ENCODE measurements at places on chromosomes 7 and 10. TPM values are rescaled to one million over a fixed set of nuclear protein-coding genes. Genes with fewer than 3 reads are reported as not detected.

DNA sequence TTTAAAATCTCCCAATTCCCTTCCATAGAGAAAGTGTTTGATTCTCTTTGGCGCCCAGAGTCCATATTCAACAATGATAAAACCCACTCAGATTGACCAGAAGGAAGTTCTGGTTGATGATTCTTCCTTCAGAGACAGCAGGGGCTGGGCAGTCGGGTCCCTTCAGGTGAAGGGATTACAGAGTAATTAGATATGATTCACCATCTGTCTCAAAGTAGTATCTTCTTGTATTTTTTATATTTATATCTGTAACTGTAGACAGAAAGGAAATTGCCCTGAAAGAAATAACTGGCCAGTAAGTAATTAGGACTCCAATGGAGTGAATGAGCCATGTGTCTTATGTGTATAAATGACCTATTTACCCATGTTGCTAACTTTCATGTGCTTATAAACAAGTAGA is 156.0 kb downstream of the PLCE1 start:
- DNase-seq, result no peak

- DNase-seq, result no peak
These were observed 6.1 kb downstream of the CCAR1 start for GRCh38 chr10:68727146-68727545.

GRCh38 chr10:68938117-68938516 is 17.9 kb upstream of the DDX21 start:
- no peak for DNase-seq

- DNase-seq, result peak; percentile 61
These were observed 9.9 kb upstream of the PSMG3 start for GRCh38 chr7:1579481-1580421.

PDAP1 gene
- total RNA-seq, result 35.0 TPM

DNA sequence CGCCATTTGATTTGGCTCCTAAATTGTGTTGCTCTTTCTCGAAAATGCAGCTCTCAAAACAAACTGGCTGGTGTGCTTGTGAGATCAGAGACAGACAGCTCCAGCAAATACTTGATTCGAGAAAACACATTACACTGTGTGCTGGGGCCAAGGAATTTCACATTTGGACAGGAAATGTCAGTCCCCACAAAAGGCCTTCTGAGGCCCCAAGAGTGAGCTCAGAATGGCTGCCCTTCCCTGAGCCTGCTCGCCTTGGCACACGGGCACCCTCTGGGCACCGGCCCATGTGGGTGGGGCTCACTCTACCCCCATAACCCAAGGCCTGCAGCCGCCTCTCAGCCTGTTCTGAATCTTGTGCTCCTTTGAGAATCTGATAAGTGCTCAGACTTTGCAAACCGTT is 13.9 kb upstream of the HSPA12A start:
- DNase-seq, result no peak

ABI1 gene
- total RNA-seq, result 83.6 TPM

PAPOLB gene
- total RNA-seq, result not detected

DNA sequence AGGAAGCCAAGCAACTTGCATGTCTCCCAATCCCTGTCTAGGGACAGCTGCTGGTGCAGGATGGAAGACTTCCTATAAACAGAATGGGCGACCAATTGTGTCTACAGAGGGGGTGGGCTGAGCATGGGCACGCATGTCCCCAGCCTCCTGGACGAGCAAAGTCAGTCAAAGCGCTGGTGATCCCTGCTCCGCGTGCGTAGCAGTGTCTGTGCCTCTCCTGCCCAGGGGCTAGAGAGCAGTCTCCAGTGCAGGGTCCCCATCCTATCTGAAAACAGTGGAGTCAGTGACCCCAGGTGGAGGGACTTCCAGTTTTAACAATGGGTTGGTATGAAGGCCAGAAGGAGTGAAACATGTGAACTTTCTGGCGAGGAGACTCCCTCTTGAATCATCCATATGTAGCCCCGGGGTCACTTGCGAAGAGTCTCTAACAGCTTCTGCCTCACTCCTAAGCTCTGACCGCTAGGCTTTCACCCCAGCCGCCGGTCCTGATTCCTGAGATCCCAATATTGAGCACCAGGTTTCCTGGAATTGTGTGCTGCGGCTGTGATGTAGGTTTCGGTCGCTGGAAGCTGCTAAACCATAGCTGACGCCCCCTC is 714 bp upstream of the CASP2 start:
- DNase-seq, result no peak

ATP5F1C gene
- 111 TPM for total RNA-seq

ZDHHC4 gene
- 32.9 TPM for total RNA-seq

DNA sequence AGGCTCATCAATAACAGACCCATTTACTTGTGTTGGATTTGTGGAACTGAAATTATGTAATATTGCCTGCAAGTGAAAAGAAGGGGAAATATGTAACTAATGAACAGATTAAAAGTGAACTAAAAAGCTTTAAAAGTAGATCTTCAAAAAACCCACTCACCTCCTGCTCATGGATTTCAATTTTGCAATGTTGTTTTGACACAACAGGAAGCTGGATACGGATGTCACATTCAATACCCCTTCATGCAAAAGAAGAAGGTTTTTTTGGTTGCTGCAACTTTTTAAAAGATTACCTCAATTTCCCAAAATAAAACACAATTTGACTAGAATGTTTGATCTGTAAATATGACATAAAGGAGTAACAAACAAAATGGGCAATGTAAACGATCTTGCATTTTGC is 3.3 kb downstream of the MKI67 start:
- DNase-seq, result no peak

All from CD4-positive, alpha-beta T cell (primary cell).